Amygdala (tissue), 56 donors: ENCODE measurements at places on chromosomes 5 and 9.

GRCh38 chr5:132022737-132023136 is 11.3 kb upstream of the ACSL6 start:
- no peak for DNase-seq

DNA sequence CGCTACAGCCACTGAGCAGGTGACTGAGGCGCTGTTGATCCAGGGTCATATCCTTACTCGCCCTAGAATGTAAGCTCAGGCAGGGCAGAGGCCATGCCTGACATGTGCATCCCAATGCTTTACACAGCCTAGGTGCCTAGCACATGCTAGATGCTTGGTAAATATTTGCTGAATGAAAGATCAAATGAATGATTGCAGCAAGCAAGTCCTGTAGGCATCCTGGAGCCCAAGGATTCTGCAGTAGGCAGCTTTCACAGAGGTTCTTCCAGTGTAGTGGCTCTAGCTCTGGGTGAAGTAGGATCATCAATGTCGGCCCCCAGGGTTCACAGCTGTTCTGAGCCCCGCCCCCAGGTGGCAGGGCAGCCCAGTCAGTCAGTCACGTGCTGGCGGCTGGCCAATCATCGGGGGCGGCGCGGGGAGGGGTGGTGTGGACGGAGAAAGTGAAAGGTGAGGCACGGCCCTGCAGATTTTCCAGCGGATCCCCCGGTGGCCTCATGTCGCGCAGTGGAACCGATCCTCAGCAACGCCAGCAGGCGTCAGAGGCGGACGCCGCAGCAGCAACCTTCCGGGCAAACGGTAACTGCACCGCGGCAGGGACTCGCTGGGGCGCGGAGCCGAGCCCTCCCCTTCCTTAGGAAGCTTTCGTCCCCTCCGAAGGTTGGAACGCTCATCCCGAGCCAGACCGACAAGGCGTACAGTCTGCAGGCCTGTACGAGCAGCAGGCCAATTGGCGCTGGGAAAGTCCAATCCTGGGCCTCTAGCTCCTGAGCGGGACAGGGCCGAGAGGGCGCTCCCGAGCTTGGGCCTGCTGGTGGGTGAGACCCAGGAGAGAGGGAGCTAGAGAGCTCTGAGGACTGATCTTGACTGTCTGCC is at the start of gene GALT:
GALT (plus strand) TSS at position 465 of the 873 bp plus-strand sequence; CDS start at position 495, 30 bp downstream.
- DNase-seq: peak; percentile 57

DNA sequence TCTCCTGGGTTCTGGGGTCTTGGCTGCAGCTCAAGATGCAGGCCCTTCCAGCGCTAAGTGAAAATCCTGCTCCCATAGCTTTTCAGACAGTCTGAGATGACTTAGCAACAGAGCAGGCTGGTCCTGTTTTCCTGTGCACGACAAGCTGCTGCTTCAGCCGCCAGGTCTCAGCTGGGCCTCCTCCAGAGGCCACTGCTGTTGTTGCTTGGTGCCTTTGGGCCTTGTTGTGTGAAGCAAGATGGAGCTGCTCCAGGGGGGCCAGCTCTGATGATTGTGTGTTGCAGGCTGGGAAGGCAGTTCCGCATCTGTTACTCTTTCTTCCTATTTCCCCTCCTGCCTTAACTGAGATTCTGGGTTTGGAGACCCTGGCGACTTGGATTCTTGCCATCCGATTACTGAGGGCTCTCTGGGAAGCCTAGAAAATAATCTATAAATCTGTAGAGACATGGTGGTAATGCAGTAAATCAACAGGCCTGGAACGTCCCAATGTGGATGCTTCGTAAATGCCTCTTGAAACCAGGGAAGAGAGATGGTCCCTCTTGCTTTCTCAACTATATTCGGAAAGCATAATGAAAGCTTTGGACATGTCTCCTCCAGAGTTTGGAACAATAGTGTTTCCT is 3.2 kb downstream of the MAP1B start:
- DNase-seq: peak; percentile 9

DNA sequence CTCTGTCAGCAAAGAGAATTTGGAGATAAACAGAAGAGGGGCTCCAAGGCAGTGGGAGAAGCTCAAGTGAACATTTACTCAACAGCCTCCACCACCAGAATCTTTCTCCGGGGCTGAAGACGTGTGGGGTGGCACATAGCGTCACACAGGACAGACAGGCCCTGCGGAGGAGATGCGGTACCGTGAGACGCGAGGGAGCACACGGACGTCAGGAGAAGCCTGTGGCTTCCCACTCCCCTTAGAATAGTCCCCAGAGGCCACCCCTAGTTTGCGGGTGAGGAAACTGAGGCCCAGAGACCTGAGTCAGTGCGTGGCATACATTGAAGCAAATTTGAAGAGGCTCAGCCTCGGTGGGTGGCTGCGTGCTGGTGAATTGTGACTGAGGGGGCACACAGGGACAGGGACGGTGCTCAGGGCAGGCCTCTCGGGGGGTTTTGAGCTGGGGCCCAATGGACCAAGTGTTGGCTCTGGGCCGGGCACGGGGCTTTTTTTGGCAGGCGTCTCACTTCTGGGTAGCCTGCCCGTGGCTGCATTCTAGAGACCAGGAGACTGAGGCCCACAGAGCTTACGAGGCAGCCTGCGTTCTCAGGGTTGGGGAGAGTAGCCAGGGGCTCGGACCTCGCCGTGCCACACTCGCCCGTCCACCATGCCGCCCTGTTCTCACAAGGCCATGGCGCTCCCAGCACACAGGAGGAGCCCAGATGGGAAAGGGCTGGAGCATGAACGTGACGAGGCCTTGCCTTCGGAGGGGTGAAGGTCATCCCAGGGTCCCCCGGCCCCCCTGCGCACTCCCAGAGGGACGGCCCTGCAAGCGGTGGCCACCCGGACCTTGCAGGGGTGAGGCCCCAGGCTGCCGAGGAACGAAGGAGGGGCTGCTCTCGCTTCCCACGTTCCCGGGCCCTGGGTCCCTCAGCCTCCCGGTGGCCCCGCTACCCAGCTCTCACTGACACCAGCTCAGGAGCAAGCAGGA is 220.6 kb downstream of the C9orf50 start:
- no peak for DNase-seq

- DNase-seq: no peak
Measured at GRCh38 chr5:179281694-179282093, 63.6 kb downstream of the ADAMTS2 start.

DNA sequence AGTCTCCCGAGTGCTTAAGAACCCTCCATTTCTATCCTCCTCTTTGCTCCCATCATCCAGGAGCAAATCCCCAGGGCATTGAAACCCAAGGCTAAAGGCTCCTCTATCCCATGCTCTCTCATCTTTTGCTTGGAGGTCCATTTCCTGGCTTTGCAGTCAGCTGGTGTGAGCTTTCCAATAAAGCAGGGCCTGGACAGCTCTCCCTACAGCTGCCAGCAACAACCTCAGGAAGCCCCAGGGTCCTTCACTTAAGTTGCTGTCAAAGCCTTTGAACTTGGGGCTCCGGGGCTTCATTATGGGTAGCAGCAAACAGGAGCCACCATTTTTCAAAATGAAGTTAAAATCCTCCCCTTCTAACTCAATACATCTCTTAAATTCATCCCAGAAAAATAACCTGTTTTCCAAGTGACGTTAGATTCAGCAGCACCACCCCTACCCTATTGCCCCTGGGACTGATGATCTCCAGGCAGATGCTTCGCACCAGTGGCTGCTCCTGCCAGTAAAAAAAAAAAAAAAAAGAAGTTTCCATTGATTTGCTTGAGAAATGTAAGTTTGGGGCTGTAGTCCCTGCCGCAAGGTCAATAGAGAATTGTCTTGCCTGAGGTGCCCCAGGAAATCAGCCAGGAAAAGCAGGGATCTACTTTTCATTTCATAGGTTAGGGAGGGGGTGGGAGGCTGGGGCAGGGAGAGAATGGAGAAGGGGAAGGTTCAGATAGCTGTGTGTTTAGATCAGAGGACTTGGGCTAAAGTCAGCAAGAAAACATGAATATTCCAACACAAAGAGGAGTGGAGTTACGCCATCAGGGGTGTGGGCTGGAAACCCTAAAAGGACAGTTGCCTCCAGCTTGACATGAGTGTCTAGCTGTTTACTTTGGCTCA is 83.8 kb upstream of the IL6ST start:
- DNase-seq: no peak

DNA sequence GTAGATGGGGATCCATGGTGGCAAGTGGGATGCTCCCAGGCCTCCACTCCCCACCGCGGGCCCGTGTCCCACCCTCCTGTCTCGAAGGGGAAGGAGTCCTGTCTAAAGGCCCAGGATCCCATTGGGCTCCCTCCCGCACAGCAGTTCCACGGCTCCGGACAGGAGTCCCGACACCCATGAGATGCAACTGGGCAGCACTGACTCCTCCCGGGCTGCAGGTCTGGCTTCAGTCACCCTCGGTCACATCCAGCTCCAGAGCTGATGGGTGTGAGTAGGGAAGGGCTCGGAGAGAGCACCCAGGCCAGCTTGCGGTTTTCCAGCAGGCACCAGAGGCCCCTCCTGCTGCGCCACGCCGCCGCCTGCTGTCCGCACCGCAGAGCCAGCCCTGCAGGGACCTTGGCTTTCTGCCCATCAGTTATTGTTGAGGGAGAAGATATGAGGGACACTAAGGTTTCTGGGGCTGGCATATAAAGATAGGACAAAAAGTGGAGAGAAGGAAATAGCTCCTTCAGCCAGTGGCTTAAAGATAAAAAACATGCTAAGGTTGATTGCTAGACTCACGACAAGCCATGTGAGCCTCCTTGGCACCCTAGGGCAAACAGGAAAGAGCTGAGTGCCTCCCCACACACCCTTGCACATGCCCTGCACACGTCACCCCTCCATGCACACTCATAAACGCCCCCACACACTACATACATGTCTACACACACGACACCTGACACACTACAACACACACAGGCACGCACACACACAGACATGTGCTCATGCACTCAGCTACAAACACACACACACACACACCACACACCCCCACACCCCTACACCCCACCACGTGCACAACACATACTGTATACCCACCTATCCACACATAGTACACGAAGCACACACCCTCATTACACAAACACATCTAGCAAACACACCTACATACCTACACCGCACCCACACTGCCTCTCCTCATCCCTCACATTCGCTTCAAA is 79.0 kb downstream of the AK8 start:
- no peak for DNase-seq

GRCh38 chr9:115326461-115326860 is 208.5 kb upstream of the TNC start:
- no peak for DNase-seq

GRCh38 chr5:135505973-135506372 is 29.8 kb downstream of the NEUROG1 start:
- DNase-seq: no peak

DNA sequence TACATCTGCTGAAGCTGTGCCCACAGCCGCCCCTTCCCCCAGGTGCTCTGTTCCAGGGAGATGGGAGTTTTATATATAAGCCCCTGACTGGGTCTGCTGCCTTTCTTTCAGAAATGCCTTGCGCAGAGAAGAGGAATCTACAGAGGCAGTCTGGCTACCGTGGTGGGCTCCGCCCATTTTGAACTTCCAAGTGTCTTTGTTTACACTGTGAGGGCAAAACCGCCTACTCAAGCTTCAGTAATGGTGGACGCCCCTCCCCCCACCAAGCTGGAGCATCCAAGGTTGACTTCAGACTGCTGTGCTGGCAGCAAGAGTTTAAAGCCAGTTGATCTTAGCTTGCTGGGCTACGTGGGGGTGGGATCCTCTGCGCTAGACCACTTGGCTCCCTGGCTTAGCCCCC is 41.3 kb downstream of the RANBP17 start:
- DNase-seq: no peak

DNA sequence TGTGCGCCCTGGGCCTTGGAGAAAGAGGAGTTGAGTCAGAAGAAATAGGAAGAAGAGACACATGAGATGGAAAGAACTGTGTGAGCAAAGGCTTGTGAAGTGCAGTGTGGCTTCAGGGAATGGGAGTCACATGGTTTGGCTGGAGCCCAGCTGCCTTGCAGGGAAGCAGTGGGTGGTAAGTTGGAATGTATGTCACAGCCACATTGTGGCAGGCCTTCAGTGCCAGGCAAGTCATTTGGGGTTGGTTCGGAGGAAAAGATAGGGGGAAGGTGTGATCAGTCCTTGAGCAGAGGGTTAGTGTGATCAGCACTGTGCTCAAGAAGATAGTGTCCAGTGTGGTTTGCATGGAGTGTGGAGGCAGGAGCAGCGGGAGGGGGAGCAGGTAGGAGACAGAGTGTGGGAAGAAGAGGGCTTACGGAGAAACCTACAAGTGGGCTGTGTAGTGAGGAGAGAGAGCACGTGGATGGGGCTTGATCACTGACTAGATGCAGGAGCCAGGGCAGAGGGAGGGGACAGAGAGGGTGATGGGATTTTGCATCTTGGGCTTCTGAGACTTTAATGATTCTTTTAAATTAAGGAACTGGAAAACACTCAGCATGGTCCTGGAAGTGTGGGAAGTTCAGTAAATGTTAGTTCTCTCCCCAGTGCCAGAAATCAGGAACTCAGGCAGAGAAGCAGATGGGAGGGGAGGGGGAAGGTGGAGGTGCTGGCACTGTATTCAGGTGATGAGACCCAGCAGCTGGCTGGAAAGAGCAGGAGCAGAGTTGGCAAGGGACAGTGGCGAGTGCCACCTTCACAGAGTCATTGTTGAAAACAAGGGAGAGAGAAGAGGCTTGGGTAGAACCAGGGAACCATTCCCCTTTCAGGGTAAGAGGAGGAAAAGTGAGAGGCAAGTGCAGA is 46.6 kb downstream of the ARHGAP26 start:
- DNase-seq: peak; percentile 17

DNA sequence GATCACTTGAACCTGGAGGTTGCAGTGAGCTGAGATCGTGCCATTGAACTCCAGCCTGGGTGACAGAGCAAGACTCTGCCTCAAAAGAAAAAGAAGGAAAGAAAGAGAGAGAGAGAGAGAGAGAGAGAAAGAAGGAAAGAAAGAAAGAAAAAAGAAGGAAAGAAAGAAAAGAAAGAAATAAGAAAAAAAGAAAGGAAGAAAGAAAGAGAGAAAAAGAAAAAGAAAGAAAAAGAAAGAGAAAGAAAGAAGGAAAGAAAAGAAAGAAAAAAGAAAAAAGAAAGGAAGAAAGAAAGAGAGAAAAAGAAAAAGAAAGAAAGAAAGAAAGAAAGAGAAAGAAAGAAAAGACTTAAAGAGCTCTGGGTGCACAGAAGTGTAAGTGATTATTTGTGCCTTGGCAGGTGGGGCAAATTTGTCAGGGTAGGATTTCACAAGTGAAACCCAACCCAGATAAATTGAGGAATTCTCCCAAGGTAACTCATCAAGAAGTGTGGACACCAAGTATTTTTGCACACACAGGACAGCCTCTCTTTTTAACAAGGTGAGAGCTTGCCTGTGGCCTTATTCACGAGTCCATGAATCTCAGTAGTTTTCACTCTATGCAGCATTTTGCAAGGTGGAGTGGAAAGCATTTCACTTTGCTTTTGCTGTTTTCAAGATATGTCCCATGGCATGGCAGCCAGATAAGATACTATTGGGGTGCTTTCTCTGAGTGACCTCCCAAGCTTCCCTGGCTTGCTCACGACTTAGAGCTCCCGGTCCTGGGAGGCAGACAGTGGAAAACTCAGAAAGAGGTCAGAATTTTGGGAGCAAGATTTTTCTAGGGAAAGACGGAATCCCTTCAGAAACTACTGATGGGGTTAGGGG is 57.8 kb downstream of the C9orf153 start:
- no peak for DNase-seq

- DNase-seq: no peak
Measured at GRCh38 chr5:144308906-144309670, 138.4 kb downstream of the KCTD16 start.
